ENCODE measurements at places on chromosomes 13 and 19.

DNA sequence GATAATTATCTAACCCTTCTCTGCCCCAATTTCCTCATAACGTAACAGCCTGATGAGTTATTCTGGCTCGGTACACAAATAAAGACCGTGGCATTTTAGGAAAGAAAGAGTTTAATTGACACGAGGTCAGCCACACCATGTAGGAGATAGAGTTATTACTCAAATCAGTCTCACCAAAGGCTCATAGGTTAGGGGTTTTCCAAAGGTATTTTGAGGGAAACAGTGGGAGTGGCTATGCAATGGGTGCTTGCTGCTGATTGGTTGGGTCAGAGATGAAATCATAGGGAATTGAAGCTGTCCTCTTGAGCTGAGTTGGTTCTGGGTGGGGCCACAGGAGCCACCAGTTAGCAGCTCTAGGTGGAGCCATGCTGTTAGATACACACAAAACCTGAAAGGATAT is 137.5 kb downstream of the FREM2 start:
- no peak for DNase-seq

GRCh38 chr13:25421612-25422011 is 49.8 kb downstream of the ATP8A2 start:
- no peak for DNase-seq

GRCh38 chr13:78680115-78680561 is 21.2 kb upstream of the OBI1 start:
- DNase-seq, result no peak

DNA sequence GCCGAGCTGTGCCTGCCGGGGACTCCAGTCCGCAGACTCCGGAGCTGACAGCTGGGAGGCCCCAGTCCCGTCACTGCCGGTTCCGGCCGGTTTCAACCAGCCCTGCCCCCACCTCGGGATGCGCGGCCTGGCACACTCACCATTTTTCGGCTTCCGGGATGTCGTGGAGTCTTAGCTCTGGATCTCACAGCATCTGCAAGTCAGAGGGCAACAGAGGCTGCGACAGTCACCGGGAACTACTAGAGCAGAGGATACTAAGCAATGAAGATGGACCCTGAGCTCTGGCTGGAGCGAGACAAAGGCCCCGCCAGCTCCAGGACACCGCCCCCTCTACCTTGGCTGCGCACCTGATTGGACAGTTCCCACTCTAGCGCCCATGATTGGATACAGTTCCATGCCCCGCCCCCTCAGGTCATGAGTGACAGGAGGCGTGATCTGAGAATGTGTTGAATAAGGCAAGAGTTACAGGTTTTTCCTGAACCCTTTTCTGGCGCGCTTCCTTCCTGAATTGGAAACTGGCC is at the start of gene ZNF682:
Gene ZNF682 (minus strand): TSS at position 303 of the 521 bp plus-strand sequence. CDS start 160 bp downstream, at position 143.
- peak; percentile 94 for DNase-seq

- DNase-seq, result no peak
Observed at GRCh38 chr13:113942591-113943103, 31.2 kb downstream of the C13orf46 start.

GRCh38 chr19:54266133-54266532 is 9.1 kb upstream of the LILRB5 start:
- DNase-seq, result peak; percentile 84

DNA sequence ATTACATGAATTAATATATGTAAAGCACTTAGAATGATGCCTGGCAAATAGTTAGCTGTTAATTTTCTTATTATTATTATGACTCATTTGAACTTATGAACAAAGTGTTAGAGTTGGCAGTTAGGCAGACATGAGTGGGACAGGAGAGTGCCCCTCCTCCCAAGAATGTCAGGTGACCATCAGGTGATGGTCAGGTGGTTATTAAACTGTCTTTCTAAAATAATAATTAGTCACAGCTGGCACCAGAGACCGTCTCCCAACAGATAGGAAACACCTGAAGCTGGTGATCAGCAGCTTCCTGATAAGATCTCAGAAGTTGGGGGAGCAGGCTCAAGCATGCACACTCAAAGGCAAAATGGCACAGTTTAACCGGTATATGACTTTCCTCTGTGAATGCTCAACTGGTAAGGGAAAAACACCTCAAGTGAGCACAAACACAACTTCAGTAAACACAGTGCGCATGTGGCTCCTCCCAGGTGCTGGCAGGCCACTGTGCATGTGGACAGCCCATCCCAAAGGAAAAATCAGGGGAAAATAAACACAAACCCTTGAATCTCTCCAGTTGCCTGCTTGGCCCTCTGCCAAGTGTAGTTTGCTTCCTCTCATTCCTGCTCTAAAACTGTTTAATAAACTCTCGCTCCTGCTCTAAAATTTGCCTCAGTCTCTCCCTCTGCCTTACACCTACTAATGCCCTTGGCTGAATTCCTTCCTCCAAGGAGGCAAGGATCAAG is 54.0 kb downstream of the FLT1 start:
- DNase-seq, result no peak

DNA sequence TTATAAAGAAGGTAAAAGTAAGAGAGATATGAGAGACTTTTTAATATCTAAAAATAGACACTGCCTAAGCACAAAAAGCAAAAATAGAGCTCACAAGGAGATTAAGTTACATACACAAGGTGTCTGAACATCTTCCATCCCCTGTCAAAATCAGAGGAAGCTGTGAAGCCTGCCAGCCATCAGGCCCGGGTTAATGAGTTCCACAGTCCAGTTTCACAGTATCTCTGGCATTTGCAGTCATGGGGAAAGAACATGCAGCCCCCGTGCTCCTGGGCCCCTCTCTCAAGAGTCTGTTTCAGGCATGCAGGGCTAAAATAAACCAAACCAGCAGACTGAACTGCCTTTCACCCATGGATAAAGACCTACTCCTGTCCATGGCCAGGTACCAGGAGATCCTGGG is 79.2 kb downstream of the TBC1D4 start:
- no peak for DNase-seq

DNA sequence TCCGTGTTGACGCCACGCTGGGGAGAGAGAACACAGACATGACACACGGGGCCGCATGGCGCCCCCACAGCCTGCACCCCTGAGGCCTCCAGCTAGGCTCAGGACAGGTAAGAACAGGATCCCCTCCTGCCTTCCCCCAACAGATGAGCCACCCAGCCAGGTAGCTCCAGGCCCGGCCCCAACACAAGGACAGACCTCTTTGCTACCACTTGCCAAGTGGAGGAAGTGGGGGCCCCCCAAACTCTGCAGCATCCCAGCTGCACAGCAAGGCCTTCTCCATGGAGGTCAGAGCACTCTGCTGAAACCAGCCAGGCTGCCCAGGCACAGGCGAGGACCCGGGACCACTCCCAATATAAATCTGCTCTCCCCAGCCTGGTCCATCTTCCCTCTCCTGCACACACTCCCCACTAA is 31.5 kb downstream of the PEPD start:
- DNase-seq, result no peak

DNA sequence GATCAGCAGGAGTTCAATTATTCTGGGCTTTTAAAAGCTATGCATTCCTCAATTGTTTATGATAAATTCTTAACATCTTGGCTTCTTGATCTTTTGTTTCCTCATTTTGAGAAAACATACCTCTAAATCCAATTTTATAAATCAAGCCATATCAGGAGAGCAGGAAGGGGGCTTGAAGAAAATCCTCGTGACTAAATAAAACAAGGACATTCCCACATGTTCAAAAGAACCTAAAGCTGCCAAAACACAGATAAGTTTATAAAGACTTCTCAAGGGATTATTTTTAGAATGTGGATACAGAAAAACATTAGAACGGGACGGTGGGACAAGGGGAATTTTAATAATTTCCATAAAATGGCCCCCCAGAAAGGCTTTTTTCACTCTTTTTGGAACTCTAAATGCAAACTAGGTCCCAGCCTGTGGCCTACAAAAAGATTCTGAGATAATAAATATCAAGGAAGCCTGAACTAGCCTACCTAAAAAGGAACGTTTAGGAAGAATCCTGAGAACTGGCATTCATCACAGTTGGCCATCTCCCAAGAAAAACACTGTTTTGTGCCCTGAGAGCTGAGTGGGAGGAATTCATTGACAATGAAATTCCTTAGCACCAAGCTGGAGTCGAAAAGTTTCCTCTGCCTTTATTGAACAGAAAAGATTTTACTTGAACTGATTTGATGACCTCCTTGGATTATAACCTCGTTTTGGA is 30.1 kb downstream of the ZAR1L start:
- no peak for DNase-seq

DNA sequence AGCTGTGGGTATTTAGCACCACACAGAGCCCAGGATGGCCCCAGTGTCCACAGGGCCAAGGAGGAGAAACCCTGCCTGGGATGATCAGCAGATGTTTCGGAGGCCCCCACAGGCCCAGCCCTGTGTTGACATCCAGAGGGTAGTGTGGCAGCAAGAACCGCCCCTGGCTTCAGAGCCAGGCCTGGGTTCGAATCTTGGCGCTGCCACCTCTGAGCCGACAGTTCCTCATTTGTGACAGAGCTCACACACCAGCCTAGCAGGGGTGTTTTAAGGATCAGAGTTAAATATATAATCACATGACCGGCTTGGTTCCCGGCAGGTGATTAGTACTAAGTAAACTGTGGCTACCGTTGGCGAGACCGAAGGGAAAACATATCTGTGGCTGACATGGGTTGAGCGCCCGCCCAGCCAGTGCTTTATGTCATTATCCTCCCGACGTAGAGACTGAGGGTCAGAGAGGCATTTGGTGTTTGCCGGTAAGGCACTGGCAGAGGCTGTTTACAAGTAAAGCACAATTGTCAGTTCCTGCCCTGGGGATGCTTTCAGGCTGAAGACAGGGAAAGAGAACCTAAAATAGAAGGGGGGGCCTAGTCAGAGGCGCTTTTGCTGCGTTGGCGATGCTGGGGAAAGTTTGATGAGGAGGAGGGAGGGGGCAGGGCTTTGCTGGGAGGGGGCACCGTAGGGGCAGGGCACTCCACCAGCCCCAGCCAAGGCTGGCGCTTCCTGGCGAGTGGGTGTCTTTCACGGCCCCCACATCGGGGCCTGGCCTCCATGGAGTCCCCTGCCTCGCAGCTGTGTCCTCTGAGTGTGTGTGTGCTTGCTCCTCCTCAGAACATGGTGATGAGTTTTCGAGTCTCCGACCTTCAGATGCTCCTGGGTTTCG is 4.8 kb downstream of the PIAS4 start:
- no peak for DNase-seq

DNA sequence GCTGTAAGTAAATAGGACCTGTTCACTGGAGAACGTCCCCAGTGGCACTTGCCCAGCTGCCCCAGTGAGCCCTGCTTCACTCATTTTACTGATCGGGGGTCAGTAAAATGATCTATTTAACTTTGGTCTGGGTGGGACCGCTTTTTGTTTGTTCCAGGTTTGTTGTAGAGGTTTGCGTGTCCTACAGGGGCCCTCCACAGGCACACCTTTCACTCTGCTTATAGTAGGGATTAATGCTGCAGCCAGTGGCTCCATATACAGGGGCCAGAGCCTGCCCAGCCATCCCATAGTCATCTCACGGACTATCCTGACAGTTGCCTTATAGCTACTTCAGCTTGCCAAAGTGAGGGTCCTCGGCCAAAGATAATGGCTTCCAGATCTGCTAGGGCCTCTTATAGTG is 104.1 kb downstream of the DNAJC3 start:
- DNase-seq, result no peak

- DNase-seq, result peak; percentile 91
Observed at GRCh38 chr19:2186071-2186846, 22.5 kb downstream of the DOT1L start.

DNA sequence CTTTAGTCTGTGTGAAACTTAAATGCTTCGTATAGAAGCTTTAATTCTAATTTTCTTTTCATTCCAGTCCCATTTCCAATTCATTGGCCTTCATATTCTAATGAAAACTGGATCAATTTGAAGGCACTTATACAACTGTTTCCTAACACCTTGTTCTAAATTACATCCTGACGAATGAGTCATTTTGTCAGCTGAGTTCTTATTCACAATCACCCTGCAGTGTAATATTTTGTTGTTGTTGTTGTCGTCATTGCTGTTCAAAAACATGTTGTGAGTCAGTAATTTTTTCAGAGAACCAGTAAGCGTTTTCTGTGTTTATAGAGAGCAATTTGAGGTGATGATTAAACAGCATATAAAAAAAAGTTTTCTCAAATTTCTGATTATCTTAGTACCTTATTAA is 290.0 kb downstream of the PCDH9 start:
- no peak for DNase-seq

GRCh38 chr19:6833166-6833790 is 54.1 kb upstream of the ADGRE1 start:
- no peak for DNase-seq

Measured in Right ventricle myocardium inferior (tissue), 1 donor.